MV-4-11 (cell line): ENCODE measurements at places on chromosomes 7 and 10.
A peak's percentile ranks its signal among the peaks of the same experiment; 100 is the strongest.

DNA sequence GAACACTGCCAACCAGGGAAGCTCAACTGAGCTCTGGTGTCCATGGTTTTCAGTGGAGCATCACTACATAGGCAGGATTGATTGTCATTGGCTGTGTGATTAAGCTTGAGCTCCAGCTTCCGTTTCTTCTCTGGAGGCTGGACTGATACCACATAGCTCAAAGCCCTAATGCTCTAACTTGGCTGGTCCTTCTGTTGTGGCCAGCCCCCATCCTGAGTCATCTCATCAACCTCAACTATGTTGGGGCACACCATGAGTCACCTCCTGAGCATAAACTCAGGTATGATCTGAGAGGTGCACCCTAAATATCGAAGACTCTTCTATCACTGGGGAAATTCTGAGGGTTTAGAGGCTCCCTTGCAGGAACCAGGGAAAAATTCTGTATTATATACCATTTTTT is 114.5 kb upstream of the INHBA start:
- peak; percentile 89 for DNase-seq

DNA sequence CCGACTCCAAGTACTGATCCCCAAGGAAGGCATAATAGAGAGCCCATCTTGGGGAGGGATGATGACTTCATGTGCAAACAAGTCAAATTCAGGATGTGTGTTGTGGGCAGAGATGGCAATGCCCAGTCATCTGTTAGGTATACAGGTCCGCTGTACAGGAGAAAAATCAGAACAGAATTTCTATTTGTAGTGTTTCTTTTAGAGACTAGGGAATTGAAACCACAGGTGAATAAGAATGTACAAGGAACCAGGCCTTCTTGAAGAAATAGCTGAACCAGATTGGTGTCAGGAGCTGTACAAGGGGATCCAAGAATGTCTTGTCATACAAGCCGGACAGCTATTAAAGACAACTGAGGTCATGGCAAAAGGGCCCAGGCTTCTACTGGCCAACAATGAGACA is 147.9 kb downstream of the PFKFB3 start:
- no peak for DNase-seq

GRCh38 chr7:25894002-25894901 is 257.7 kb upstream of the NFE2L3 start:
- no peak for DNase-seq

GRCh38 chr10:14153570-14154055 is 177.1 kb downstream of the FRMD4A start:
- DNase-seq: no peak

GRCh38 chr7:140404565-140405065 is 757 bp downstream of the RAB19 start:
- DNase-seq: no peak
